ENCODE measurements at places on chromosomes 2 and 18.

GRCh38 chr2:42792583-42793333, at the start of gene HAAO:
HAAO (minus strand) TSS chr2:42792583; CDS start chr2:42792536, 47 bp downstream.
- DNase-seq, result no peak

DNA sequence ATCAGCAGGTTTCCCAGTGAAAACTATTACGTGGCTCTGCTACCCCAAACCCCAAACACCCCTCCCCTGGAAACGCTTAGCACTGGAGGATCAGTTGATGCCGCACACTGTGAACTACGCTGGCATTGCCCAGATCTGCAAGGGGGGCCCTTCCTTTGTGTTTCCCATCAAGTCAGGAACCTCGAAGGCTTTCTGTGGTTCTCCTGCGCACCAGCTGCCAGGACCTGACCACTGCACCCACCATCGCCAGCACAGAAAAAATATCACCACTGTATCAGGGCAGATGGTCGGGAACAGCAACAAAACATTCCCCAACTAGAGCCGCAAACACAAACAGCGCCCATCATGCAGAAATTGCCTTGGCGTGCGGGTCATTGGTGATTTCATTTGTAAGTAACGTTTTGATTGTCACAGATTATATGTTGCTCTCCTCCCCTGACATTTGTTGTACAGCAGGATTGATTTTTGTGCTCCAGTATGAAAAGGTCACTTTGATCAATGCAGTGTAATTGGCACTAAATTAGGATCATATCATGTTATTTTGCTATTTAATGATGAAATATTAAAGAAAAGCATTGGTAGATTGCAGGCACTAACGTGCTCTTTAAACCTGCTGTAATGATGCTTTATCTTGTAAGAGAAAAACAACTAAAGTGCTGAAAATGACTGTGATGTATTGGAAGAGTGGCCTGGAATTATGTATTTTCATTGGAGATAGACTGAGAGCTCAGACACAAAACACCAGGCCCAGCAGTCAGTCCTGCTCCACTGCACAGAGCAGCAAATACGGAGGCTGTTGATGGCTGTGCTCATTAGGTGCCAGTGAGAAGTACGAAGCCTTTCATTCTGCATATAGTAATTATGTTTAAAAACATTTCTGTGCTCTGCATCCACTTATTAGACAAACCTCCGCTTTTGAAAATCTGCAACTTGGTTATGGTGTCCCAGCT, 833.2 kb upstream of the SALL3 start:
- DNase-seq, result no peak

DNA sequence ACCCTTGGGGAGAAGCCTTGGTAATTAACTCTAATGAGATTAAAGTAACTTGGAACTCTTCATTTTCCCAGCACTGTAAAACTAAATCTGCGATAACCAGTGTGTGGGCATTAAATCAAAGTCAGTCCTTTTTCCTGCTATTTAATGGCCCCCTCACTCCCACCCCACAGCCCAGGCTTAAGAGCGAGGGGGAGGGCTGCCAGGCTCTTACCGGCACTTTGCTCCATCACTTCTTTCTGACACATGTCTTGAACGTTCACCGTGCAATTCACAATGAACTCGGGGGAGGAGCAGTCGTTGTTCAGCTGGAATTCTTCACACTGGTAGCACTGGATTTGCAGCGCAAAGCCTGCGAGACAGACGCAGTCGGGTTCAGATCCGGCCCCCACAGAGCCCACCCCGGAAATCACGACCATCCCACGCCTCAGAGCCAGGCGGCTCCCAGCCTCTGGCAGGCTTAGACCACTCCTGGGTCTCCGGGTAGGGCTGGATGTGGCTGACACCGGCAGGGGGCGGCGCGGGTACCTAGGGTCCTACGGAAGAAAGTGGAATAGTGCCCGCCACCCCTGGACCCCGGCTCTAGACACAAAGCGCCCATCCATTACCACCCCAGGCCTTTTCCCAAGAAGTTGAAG, 1.7 kb downstream of the LYPD1 start:
- DNase-seq, result no peak

DNA sequence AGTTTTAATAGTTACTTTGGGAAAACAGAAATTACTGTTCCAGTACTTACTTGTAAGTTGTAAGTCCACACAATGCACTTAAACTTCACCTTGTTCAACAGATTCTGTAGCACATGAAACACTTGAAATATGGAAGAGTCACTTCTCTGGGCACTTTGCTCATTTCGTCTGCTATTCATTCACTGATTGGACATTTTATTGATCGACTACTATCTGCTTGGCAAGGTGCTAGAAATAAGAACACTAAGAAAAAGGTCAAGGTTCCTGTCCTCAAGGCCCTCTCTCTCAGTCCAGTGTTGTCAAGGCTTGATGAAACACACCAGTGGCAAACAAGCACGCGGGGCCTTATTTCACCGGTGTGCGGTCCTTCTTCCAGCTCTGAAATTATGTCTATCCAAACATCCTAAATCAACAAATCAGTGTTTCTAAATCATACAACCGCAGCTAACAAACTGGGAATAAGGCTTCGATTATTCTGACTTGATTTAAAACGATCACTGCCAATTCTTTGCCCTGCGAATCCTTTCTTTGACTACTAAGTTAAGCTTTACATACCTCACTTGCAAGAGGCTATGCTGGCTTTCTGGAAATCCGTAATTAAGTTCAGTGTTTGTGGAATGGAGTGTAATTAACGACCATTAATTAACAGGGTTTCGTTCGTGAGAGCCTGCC, 780 bp upstream of the ITGAV start:
- no peak for DNase-seq

- DNase-seq, result no peak
These were observed 150.8 kb downstream of the ANKRD44 start for GRCh38 chr2:197159661-197160211.

GRCh38 chr2:16334886-16335603, 330.6 kb downstream of the CYRIA start:
- no peak for DNase-seq

- no peak for DNase-seq
These were observed 771.6 kb downstream of the CNTNAP5 start for GRCh38 chr2:124796647-124797046.

DNA sequence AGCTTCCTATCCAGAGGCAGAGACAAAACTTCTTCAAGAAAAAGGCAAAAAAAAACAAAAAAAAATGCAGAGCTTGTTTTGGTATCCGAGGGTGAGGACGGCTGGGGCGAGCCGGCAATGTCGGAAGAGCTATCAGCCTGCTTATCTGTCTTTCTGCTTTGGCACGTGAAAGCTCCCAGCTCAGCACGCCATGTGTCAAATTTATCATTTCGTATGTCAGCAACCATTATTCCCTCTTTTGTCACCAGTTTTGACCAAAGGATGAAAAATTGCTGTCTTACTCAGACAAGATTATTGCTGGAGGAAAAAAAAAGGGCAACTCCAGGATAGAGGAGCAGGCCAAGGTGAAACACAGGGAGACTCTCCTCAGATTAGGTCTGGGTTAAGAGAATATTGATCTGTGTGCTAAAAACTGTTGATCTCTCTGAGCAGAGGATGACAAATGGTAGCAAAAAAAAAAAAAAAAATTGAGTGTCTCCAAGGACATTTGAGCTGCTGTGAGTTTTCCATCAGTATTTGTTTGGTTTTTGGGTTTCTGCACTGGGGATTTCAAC, 532.0 kb upstream of the POU3F3 start:
- no peak for DNase-seq

DNA sequence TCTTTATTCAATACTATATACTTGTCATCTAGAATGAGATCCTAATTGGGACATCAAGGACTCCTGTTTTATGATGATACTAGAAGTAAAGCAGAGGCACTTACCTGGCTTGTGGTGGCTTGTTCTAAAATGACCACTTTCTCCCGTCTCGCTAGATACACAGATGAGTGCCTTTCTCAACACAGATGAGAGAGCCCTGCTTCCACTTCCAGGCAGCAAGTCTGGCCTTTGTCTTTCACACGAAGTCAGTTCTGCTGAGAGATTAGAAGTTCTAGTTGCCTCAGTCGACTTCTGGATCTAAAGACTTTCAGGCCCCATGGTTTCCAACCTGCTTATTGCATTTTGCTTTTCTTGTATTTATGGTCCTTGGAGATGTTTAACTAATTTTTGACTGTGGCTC, 70.3 kb downstream of the PPP1R1C start:
- DNase-seq, result no peak

DNA sequence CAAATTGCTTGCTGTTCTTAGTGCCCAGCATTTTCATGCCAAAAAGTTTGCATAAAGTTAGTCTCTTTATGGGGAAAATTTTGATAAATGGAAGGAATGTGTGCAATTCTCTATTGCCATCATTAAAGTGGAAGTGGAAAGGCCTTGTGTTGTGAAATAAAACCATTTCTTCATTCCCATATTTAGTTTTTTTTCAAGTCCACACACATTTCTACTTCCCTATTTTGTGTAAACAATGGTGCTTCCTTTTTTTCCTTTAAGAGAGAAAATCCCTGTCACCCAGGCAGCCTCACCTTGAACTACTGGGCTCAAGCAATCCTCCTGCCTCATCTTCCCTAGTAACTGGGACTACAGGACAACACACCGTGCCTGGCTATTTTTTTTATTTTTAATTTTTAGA, 42.3 kb upstream of the NCOA1 start:
- DNase-seq, result no peak

All from epithelial cell of prostate (primary cell).